ENCODE measurements at places on chromosomes 1 and 21. TPM values are rescaled to one million over a fixed set of nuclear protein-coding genes. Genes with fewer than 3 reads are reported as not detected.
A peak's percentile ranks its signal among the peaks of the same experiment; 100 is the strongest.

DNA sequence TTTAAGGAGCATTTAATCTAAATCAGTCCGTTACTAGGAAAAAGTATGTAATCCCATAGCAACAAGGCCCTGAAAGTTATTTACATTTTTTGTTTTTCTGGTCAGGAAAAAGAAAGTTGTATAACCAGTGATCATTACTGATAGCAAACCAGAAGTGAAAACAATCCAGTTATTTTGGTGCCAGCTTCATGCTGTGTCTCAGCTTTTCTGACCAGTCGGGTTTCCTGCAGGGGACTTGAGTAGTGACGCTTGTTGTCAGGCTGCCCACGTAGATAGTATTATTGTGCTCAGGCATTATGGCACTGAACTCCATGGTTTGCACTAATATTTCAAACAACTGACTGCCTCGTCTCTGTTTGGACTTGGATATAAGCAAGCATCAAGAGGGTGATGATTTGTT, 55.2 kb downstream of the SASS6 start:
- H3K27ac ChIP-seq: no peak overlapping the region
- H3K4me1 ChIP-seq: no peaks in the 10 kb centered on the region
- no peak overlapping the region for H3K4me3 ChIP-seq
- H3K36me3 ChIP-seq: peaks cover 17% of the 10 kb centered on the region
- H3K27me3 ChIP-seq: no peaks in the 10 kb centered on the region

DNA sequence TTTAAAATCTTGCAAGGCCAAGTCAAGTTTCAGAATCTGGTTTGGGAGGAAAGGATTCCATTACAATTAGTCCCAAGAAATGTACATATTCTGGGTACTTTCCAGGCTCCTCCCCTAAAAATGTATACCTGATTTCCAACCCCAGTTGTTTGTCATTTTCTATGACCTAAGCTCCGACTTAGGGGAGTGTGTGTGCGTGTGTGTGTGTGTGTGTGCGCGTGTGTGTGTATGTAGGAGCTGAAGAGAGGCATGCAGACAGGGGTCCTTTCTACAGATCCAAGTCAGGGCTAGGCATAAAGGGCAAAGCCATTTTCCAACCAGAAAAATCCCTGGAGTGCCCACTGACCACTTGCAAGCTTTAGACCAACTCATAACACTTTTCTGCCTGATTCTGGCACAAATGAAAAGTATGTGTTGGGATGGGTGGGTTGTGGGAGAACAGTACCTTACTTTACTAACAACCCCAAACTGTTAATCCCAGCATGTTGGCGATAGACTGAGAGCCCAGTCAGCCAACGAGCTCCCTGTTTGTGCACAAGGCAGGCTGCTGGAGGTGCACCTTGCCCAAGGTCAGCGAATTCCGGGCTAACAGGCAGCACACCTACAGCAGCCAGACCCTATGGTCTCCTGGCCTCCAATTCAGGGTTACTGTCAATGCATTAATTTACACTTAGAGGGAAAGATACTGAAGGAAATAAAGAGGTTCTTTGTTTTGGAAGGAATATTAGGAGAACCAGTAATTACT, 1.7 kb downstream of the TRABD2B start:
- peaks cover 5% of the 10 kb centered on the region for H3K27me3 ChIP-seq
- H3K36me3 ChIP-seq: no peaks in the 10 kb centered on the region
- peak overlapping the region; percentile 70 for H3K4me3 ChIP-seq
- DNase-seq: no peak
- H3K27ac ChIP-seq: peak overlapping the region; percentile 67

GRCh38 chr1:192580351-192580962, 4.9 kb downstream of the RGS1 start:
- H3K27ac ChIP-seq: peak overlapping the region; percentile 80
- H3K4me1 ChIP-seq: no peaks in the 10 kb centered on the region
- no peaks in the 10 kb centered on the region for H3K27me3 ChIP-seq
- DNase-seq: no peak
- H3K4me3 ChIP-seq: peak overlapping the region; percentile 20

DNA sequence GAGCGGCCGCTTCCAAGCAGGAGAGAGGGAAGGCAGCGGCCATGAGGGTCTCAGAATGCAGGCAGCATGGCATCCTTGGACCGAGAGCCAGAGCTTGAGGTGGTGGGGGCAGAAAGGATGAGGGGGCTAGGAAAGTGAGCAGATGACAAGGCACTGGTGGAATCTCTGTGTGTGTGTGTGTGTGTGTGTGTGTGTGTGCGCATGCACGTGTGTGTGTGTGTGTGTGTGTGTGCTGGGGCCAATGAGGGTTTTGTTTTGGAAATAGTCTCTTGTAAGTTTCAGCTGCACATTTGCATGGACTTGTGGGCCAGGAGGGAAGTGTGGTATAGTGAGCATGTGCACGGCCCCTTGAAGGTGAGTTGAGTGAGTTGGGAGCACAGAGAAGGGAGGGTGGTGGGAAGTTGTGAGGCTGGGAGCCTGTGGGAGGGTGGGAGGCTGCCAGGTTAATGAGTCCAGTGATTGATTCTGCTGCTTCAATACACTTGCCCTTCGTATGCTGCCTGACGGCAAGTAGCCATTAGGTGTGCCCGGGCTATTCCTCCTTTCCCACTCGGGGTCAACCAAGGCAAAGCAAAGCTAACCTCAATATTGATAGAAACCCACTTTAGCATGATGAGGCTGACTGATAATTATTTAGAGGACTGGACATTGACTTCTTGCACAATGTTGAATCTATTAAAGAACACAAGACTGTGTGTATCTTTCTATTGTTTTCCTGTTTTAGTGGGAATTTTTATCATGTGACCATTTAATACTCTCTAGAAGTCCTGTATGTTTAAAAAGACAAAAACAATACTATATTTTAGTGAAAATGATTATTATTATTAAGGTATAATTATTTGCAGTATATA, 80.3 kb downstream of the PROX1 start:
- H3K4me3 ChIP-seq: no peak overlapping the region
- DNase-seq: no peak
- no peak overlapping the region for H3K27ac ChIP-seq
- no peaks in the 10 kb centered on the region for H3K27me3 ChIP-seq
- H3K36me3 ChIP-seq: no peaks in the 10 kb centered on the region

GRCh38 chr1:3032371-3033039, 11.2 kb downstream of the ACTRT2 start:
- DNase-seq: no peak
- H3K4me3 ChIP-seq: no peak overlapping the region
- H3K36me3 ChIP-seq: no peaks in the 10 kb centered on the region
- no peaks in the 10 kb centered on the region for H3K4me1 ChIP-seq
- H3K27me3 ChIP-seq: no peaks in the 10 kb centered on the region

Gene C1orf185
- not detected for total RNA-seq

Data from esophagus squamous epithelium (tissue), 5 donors.